ENCODE measurements at places on chromosomes 4 and X.

DNA sequence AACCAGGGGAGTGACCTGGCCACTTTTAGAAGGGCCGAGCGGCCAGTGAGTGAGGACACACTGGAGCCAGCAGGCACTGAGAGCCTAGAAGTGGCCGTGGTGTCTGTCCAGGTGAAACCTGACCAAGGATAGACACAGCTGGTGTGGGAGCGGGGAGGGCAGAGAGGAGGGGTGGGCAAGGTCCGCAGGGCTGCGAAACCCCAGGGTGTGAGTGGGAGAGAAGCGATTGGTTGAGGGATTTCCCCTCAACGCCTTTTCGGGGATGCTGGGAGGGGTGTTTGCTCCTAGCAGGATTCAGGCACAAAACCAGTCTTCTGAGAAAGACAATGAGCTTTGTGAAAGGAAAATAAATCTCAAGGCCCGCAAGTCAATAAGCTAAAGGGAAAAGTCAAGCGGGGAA, 33.2 kb upstream of the ARSD start:
- no peak for DNase-seq

DNA sequence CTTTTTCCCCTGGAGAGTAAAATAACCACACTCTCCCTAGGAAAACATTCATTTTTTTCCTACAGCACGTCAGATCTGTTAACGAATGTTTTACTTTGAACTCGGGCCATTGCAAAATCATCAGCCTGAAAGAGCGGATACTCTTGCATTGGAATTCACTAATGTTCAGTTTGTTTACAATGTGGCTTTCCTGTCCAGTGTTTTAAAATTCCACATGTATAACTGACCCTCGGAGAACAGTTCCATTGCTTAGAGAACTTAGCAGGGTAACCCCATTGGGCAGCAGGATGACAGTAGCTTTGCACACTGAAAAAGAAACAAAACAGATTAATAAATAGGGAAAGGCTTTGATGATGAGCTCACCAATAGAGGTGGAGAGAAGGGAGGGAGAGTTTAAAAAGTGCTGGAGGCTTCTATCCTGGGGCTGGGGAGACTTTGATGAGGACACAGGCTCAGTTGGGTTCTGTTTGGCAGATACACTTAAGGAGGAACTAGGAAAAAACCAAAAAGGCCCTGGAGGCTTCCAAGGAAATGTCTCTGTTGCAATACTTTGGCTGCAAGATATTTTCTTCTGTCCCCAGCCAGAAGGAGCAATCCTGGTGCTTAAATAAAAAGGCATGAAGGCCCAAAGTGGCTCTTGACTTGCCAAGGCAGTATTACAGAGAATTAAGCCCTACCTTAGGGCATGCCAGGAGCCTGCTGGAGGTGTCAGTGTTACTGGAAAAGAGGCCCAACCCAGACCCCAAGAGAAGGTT, 143.1 kb downstream of the ARSF start:
- no peak for DNase-seq

GRCh38 chr4:138138774-138139173, 103.4 kb downstream of the SLC7A11 start:
- no peak for DNase-seq

- no peak for DNase-seq
These were observed 312.9 kb upstream of the GIMD1 start for GRCh38 chr4:106681381-106681921.

DNA sequence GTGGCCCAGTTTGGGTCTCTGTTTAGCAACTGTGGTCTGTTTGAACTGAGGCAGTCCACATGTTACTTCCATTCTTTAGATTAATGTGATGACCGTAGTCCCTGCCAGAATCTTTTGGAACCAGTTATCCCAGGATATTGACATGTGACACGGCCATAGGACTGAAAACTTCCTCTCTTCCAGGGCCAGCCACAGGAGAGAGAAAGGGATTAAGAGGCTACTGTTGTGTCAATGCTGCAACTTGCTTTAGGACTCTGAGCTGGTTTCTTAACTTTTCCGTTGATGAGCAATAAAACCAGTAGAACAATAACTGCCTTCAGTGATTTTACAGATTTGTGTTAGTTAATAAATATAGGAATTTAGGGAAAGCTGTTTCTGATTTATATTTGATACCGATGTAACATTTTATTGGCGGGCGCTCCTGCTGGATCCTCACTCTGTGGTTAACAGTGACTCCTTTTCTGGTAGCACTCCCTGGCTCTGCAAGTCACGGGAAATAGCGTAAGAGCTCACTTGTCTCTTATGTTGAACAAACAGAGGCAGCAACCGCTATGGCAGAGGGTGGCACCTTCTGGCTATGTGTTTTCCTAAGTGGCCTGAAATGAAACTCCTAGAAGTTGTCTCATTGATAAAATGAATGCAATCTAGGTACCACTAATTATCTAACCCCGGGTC, 2.5 kb downstream of the TENM3 start:
- no peak for DNase-seq
